ENCODE measurements at places on chromosomes 6 and 20.

- no peak for DNase-seq
Measured at GRCh38 chr20:53718142-53719021, 124.7 kb upstream of the ZNF217 start.

DNA sequence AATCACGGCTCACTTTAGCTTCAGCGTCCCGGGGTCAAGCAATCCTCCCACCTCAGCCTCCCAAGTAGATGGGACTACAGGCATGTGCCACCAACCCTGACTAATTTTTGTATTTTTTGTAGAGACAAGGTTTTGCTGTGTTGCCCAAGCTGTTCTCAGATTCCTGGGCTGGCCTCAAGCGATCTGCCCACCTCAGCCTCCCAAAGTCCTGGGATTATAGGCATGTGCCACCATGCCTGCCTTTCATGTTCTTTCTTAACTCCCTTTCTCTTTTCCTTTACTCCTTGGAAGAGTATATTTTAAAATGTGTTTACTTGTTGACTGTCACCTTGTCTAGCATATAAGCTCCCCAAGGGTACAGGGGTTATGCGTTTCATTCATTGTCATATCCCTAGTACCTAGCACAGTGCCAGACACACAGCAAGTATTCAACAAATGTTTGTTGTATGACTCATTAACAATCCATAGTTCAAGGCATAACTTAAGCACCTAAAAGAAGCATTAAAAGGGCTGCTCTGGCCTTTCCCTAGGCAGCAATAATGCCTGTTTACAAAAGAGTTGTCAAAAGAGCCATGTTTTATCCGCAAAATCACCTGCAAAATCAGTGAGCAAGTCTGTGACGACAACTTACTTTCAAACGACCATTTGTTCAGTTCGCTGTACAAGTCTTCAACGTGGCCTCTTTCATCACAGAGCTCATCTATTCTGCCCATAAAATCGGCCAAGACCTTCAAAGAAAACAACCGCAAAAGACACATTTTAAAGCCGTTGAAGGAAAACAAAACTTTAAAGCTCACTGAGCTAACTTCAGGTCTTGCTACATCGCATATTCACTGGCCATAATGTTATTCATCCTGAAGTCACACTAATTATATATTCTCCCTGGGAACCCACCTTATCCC, 4.6 kb downstream of the CYP24A1 start:
- DNase-seq, result no peak

DNA sequence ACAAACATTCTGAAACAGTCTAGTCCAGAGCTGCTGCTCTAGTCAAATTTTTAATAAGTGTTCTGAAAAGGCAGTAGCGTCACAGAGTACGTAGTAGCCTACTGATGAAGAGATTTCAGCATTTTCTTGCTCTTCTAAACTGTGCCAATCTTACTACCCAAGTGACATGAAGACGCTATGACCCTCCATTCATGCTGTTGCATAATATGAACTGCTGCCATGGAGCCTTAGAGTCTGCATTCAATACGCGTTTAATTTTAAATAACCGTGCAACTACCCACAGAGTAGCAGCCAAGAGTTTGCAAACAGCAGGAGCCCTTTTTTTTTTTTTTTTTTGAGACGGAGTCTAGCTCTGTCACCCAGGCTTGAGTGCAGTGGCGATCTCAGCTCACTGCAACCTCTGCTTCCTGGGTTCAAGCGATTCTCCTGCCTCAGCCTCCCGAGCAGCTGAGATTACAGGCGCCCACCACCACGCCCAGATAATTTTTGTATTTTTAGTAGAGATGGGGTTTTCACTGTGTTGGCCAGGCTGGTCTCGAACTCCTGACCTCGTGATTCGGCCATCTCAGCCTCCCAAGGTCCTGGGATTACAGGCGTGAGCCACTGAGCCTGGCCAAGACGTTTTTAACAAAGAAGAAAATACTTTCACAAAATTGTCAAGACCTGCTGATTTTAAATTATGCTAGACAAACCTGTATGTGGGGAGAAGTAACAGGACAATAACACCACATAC, 44.3 kb downstream of the EZR start:
- DNase-seq, result no peak

DNA sequence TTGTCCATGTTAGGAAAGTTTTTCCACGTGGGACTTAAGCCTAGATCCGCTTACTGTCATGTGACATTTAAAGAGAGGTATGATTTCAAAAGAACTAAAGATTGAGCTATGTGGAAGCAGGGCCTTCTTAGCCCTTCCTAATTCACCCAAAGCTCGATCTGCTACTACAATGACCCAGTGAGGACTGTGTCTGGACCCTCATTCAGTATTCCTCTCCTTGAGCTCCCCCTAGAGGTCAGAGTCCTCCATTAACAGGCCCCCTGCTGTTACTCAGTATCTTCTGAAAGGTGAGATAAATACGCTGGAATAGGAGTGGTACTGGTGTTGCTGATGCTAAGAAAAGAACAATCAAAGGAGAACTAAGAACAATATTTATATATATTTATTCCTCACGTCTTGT, 414.0 kb downstream of the GJA1 start:
- no peak for DNase-seq

- DNase-seq, result no peak
Measured at GRCh38 chr6:90610301-90610750, 23.5 kb upstream of the MAP3K7 start.

GRCh38 chr6:105177556-105177955, 2.3 kb downstream of the POPDC3 start:
- no peak for DNase-seq

- no peak for DNase-seq
Measured at GRCh38 chr6:167882244-167882643, 55.5 kb downstream of the AFDN start.

DNA sequence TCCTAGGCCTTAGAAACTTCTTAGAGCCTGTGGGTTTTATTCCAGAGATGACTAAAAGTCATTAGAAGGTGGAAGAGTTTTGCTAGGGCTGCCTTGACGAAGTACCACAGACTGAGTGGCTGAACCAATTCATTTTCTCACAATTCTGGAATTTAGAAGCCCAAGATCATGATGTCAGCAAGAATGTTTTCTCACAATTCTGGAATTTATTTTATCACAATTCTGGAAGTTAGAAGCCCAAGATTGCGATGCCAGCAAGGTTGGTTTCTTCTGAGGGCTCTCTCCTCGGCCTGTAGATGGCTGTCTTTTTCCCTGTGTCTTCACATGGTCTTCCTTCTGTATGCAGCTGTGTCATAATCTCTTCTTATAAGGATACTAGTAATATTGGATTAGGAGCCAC, 672.9 kb upstream of the MARCKS start:
- no peak for DNase-seq

DNA sequence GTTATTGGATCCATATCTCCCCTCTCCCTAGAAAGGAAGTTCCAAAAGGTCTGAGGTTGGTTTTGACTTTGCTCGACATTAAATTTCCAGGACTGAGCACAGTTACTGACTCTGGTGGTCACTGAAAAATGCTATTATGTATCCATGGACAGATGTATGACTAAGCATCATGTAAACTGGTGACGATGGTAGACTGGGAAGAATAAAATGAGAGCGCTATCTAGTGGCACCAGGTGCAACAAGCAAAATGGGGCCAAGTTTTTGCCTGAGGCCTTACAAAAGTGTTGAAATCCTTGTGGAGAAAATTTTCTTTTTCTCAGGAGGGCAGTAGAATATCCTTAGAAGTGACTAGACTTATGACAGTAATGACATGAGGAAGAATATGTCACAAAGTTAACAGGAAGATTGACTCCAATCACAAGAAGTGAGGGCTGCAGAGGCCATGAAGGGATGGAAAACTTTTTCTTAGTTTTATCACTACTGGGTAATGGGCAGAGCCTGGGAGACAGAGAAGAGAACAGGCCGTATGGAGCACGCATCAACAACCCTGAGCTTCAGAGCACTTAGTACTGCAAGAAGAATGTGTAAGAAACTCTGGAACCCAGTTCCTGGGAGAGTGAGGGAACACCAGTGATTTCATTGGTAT, 88.9 kb upstream of the ELOVL5 start:
- DNase-seq, result no peak

- DNase-seq, result no peak
Measured at GRCh38 chr6:45527210-45527609, 149.5 kb upstream of the SUPT3H start.

DNA sequence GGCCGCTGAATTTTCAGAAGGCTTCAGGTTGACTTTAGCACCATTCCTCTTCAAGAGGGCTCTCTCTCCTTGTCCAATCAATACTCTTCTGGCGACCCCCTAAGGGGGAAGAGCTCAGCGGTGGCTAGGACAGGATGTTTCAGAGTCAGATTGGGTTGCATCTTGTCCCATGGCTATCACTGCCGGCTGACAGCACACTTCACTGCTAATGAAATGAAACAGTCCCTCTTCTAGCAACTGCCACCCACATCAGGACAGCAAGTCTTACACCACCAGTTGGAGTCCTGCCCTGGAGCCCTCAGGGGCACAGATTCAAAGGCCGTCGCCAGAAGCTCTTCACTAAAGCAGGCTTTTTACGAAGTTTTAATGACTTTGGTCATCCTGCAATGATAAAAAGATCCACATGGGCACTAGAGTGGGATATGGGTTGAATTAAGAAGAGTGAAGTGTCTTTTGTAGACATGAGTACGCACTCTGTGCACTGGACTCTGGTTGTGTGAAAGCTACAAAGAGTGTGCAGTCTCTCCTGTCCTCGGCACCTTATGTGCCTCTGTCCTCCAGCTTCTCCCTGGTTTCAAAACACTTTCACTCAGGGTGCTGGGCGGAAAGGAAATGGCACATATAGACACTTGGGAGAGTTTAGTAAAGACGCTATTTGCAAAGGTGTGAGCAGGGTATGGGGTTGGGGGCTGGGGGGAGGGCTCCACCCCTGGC, 66.1 kb upstream of the SLC22A16 start:
- no peak for DNase-seq

GRCh38 chr6:137426007-137426689, 68.0 kb downstream of the OLIG3 start:
- no peak for DNase-seq

GRCh38 chr6:35260591-35261570, 1.3 kb downstream of the ZNF76 start:
- no peak for DNase-seq

DNA sequence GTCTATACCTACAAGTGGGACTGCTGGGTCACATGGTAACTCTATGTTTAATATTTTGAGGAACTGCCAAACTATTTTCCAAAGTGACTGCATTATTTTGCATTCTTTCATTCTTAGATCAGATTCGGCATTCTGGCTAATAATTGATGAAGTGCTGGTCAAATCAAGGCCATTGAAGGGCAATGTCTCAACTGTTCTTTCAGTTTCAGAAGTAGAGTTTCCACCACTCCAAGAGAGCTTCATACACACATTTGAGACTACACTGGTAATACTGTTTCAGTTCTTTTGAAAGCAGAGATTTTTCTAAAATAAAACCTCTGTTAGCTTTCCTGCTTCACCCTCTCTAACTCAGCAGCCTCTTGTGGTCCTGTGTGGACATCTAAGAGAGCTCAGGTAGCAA, 154.5 kb downstream of the CFAP61 start:
- DNase-seq, result no peak

- no peak for DNase-seq
Measured at GRCh38 chr6:84521511-84521910, 242.9 kb downstream of the TBX18 start.

GRCh38 chr6:130843575-130844320, 16.5 kb downstream of the SMLR1 start:
- DNase-seq, result no peak

GRCh38 chr20:45752746-45753145, 30.6 kb downstream of the SPINT4 start:
- DNase-seq, result no peak

- DNase-seq, result no peak
Measured at GRCh38 chr6:128357392-128358130, 162.8 kb downstream of the PTPRK start.

DNA sequence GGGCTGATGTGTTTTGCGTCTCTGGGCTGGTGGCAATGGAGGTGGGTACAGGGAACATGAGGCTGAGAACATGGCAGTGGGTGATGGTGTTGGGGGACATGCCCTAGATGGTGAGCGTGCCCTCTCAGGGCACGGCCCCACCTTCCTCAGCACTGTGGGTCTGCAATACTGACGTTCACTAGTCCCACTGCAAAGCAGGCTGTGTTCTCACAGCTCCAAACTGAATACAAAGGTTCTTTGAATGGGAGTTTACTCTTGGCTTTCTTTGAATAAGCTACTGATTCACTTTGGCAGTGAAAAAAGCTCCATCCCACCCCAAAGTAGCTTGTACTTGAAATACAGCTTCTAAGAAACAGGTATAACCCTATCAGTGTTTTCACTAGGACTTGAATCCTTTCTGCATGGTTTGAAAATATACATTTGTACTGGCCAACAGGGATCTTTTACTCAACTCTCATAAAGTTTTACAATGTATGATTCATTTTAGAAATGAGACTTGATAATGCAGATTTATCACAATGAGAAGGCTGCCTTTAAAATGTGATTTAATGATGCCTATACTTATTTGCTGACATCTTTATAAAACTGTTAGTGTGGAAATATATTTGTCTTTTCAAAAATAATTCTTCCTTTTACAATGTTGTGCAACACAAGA, 400.7 kb downstream of the ZFAND3 start:
- DNase-seq, result no peak

- no peak for DNase-seq
Measured at GRCh38 chr6:107318100-107318736, 141.1 kb downstream of the PDSS2 start.

DNA sequence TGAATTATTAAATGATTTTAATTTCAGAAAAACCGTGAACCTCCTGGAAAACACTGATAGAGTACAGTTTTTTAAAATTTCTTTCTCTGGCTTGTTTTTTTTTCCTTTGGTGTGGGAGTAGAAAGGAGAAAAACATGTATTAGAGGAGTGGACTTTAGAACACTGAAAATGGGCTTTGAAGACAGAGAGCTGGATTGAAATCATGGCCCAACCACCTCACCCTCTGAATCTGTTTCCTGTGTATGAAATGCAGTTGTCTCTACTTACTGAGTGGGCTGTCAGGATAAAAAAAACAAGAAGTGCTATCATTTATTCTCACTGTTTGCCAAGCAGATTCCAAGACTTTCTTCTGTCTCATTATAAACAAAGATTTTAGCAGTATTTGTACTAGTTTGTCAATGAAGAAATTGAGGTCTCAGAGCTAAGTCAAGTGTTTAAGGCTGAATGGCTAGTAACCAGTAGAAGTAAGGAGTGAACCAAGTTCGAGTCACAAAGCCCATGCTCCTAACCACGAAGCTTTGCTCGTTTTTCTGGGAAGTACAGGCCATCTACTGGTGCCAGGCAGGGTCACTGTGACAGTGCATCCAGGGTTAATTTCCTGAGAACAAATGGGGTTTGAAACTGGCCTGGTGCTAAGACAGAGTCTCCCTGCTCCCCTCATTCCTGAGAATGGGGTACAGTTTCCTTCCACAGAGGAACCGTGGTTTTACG, 256.4 kb downstream of the TMEM242 start:
- DNase-seq, result no peak

GRCh38 chr6:84908304-84908904, 144.0 kb upstream of the TBX18 start:
- DNase-seq, result no peak

DNA sequence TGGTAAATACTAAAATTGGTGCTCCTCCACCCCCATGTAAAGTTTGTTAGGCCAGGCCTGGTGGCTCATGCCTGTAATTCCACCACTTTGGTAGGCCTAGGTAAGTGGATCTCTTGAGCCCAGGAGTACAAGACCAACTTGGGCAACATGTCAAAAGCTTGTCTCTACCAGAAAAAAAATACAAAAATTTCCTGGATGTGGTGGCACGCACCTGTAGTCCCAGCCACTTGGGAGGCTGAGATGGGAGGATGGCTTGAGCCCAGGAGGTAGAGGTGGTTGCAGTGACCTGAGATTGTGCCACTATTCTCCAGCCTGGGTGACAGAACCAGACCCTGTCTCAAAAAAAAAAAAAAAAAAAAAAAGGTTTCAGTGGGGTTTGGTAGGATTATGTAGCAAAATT, 41.7 kb downstream of the ITCH start:
- DNase-seq, result no peak

GRCh38 chr6:16649241-16649640, 112.0 kb downstream of the ATXN1 start:
- DNase-seq, result no peak

Measured in activated T-helper 1 cell treated with anti-CD3 and anti-CD28 coated beads, Interleukin-2, amount 50 U/mL, for 16 hours (primary cell).